ENCODE measurements at places on chromosomes 7 and 10.

DNA sequence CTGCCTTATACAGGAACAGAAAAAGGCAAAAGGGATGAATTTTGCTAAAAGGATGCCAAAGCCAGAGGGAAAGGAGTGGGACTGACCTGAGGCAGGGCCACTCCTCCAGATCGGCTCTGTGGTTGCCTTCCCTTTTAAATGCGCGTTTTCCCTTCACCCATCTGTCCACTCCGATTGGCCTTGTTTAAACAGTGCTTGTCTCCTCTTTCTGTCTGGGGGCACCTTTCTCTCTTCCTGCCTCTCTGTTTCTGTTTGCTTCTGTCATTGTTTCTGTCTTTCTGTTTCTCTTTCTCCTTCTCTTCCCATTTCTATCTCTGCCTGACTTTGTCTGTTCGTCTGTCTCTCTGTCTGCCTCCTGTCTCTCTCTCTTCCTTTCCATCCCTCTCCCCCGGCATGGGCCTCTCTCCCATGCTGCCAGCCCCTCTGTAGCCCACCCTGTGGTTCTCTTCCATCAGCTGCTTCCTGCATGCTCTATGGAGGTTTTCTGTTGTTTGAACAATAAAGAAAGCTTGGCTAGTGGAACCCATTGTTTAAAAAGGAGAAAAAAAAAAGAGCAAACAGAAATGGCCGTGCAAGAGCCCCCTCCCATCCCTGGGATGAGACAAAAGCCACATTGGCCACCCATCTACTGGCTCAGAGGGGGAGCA, 29.5 kb upstream of the HSPB1 start:
- no peak for DNase-seq

DNA sequence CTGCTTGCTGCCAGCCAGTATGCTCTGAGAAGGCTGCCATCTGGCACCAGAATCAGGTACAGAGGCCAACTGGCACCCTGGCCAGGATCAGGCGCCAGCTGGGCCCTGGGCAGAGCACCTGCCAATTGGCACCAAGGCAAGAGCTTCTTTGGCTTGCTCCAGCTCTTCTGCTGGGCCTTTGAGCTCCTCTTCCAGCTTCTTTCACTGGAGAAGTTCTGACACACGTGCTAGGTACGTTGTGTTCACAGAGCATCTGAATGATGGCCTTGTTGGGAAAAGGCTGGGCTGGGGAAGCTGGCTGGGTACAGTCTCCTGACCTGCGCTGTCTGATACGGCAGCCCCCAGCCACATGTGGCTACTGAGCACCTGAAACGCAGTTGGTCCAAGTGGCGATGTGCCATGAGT, 31.7 kb upstream of the OPALIN start:
- DNase-seq = no peak

DNA sequence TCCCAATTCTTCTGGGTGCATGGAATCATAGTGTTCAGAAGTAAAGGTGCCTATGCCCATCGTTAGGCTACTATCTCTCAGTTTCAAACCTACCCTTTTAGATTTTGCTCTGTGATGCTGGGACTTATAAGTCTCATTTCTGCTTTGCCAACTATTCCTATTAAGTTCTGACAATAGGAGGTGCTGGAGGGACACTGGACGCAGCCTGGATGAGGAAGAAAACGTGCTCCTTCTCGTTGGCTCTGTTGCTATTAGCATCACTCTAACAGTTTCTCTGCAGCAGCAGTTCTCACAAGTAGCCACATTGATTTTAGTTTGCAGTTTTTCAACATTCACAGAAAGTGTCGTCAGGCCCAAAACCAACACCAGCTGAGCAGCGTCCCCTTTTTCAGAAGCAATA, 72.4 kb downstream of the ABCC2 start:
- no peak for DNase-seq

DNA sequence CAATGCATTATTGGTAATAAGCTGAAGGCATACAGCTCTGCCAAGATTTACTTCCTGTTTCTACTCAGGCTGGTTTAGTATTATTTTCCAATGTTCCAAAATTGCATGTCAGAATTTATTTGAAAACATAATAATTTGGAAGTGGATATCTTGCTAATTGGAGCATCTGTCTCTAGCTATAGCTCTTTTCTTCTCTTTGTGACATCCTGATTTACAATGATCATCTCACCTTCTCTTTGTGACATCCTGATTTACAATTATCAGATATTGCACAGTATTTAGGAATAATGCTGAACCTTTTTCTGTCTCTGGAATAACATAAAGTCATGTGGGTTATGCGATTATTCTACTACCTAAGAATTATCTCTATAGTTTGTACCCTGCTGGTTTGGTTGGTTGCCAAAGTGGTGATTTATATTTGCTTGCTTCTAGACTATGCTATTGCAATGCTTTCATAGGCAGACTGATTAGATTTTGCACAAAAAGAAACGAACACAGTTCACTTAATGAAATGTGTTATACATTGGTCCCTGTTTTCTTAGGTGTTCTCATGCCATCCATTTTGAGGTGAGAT, 44.3 kb upstream of the CABCOCO1 start:
- no peak for DNase-seq

DNA sequence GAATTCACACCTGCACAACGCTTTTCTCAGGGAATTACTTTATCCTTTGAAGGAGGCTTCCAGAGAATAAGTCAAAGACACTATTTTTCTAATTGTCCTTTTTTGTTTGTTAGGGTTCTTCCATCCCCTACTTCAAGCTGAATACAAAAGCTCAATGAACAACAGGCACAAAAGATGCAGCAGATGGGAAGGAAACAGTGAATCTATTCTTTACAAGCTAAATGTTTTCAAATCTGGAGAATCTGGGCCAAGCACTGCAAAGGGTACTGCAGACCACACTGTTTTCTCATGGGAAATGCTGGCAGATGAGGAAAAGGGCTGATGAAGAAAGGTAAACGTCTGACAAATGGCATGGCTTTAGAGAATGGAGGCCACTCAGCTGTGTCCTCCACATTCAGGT, 18.5 kb downstream of the LIPA start:
- DNase-seq = no peak

DNA sequence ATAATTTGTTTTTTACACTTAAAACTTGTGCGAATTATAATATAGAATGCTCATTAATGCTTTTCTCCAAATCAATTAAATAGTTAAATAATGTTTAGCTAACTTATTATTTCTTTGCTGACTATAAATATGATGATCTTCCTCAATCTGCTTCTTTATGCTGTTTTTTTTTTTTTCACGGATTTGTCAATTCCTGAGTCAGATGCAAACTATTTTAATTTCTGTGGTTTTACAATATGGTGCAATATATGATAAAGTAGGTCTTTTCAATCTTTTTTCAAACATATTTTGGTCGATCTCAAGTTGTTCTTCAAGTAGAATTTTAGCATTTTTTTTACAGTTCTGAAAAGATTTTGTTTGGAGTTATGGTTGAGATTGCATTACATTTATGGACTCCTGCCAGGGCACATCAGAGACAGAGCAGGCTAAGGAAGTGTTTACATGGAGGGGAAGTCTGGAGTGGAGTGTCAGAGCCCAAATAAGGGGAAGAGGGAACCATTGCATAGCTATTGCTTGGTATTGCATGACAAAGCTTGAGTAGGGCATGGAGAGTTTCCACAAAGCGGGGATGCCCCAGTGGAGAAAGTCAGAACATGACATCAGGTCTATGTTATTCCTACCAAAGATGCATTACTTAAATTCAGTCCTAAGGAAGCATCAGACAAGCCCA, 204.4 kb downstream of the OTUD1 start:
- DNase-seq = no peak

DNA sequence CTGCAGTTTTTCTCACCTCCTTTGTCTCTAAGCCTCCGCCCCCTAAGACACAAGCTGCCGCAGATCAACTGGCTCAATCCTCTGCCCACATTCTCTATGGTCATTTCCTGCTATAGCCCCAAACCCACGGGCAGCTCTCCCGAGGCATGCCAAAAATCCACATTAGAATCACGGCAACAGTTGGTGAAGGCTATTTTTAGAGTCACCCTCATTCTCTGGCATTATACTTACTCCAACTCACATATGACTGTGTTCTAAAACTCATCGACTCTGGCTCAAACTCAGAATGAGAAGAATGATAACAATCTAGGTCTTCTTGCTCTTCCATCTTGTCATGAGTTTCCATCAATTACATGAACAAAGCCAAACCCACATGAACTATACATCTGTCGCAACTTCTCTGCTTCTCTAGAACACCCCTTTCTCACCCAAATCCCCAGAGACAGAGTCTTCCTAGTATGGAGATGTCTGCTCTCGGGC, 10.9 kb upstream of the KIAA1549 start:
- DNase-seq = no peak

DNA sequence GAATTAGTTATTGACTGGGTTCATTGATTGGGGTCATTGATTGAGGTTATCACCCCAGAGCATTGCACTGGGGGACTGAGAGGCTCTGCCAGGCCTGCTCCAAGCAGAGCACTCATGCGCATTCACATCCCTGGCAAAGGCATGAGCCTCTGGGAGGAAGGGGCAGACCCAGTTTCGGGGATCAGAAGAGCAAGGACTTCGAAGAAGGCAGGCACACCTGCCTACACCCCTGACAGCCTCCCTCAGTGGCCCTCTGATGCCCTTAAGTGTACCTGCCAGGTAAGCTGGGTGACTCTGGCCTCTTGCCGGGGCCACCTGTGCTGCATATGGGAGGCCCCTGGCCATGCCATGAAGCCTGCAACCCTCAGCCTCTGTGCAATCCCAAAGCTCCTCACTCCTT, 181.1 kb downstream of the PTPN20 start:
- no peak for DNase-seq

GRCh38 chr7:75575488-75576121, 83.5 kb downstream of the SPDYE5 start:
- no peak for DNase-seq

- DNase-seq = no peak
These were observed 11.8 kb downstream of the MET start for GRCh38 chr7:116683786-116684185.

- no peak for DNase-seq
These were observed 331.4 kb upstream of the TMEM229A start for GRCh38 chr7:124364283-124364682.

DNA sequence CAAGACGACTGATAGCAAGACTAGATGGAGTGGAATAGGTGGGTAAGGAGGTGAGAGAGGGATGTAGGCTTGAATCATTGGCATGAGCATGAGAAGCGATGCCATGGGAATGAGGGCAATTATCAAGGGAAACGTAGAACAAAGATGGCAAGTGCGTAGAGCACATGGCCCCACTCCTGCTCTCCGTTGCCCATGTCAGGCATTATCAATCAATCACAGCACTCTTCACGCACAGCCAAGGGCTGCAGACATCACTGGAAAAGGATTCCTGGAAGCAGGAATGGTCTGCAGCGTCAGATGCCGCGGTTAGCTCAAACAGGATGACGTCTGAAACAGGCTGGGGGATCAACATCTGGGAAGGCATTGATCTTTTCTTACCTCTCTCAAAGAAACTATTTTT, 25.6 kb upstream of the GALNTL5 start:
- no peak for DNase-seq

DNA sequence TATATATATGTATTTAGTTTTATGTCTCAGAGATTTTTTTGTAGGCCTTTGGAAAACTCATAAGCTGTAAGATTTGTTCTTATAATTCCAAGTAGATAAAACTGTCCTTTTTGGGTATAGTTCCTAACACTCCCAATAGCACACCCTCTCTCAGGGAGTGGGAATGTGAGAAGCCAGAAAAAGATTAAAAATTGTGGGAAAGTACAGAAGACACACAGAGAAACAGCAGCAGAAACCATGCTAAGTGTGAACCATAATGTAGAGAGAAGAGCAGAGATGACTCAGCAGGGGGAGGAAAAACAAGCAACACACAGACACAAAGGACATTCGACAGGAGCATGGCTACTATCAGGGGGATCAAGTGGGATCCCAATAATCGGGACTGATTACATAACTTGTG, 401.6 kb downstream of the MAGI2 start:
- no peak for DNase-seq

- DNase-seq = no peak
These were observed 11.8 kb downstream of the BZW2 start for GRCh38 chr7:16657656-16658279.

GRCh38 chr7:111919631-111920179, 286.5 kb downstream of the DOCK4 start:
- no peak for DNase-seq

- no peak for DNase-seq
These were observed 40.2 kb downstream of the NSUN6 start for GRCh38 chr10:18611168-18611567.

DNA sequence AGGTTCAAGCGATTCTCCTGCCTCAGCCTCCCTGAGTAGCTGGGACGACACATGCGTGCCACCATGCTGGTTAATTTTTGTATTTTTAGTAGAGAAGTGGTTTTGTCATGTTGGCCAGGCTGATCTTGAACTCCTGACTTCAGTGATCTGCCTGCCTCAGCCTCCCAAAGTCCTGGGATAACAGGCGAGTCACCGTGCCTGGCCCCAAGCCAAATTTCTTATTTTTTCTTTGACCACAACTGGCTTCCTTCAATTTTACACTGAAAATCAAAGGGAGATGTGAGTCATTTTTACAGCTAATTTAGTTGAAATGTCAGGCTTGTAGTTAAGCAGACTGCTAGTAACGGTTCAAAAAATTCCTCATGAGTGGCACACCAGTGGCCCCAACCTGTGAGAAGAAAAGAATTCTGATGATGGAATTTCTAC, 7.8 kb downstream of the RNF216 start:
- peak; percentile 60 for DNase-seq

DNA sequence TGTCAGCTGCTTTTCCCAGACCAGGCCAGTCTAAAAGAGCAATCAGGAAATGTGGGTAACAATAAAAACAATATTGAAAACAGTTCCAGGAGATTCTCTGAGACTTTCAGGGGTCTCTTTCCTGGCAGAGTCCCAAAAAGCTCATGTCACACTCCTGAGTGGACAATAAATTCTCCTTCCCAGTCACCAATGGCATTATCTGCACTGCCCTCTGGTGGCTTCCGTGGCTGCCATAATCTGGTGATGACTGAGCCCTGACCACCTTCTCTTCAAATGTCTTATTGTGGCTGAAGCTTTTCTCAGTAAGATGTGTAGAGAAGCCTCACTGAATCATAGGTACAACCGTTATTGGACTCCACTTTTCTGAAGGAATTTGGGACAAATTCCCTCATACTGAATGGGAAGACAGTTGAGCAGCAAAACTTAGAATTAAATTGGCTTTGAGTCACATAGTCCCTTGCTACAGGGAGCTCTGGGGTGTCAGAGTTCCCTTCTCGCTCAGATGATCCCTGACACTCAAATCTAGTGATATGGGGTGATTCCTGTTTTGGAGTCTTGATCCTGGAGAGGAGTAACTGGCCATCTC, 24.4 kb upstream of the ASAH2 start:
- no peak for DNase-seq

GRCh38 chr7:148882841-148883265, 1.2 kb downstream of the EZH2 start:
- no peak for DNase-seq

GRCh38 chr7:72017756-72018155, 394.4 kb downstream of the CALN1 start:
- no peak for DNase-seq

- DNase-seq = no peak
These were observed 184.8 kb downstream of the GNAI1 start for GRCh38 chr7:80319461-80319860.

GRCh38 chr7:138785587-138786437, 12.0 kb upstream of the TMEM213 start:
- DNase-seq = no peak
